ENCODE measurements at places on chromosomes 13 and 19. TPM values are rescaled to one million over a fixed set of nuclear protein-coding genes. Genes with fewer than 3 reads are reported as not detected.

GRCh38 chr19:13920940-13921747 is 15.1 kb downstream of the CC2D1A start:
- no peak for DNase-seq

DNA sequence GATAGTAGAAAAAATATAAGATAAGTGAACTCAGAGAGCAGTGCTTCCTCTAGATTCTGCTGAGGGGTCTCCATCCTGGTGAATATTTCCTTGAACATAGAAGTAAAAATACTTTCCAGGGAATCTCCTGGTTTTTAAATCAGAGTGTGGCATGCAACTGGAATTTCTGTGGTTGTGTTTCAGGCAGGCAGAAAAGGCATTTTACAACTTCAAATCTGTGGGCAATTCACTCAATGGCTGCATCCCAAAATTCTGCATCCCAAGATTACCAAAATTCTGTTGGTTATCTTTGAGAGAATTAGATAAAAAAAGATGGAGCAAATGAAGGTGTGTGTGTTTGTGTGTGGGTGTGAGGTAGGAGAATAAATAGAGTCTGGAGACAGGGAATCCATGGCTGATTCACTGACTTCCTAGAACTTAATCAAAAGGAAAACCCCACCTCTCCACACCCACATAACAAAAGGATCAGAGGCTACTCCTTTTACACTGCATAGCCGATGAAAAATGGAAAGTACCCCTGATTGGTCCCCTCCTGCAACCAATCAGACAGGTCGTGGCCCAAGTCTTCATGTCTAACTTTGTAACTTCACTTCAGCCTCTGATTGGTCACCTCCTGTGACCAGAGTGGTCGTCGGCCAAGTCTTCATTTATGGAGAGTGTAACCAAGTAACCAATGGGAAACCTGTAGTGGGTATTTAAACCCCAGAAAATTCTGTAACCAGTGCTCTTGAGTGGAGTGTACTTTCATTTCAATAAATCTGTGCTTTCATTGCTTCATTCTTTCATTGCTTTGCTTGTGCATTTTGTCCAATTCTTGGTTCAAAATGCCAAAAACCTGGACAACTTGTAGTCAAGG is 112.8 kb downstream of the DLEU7 start:
- DNase-seq: no peak

DNA sequence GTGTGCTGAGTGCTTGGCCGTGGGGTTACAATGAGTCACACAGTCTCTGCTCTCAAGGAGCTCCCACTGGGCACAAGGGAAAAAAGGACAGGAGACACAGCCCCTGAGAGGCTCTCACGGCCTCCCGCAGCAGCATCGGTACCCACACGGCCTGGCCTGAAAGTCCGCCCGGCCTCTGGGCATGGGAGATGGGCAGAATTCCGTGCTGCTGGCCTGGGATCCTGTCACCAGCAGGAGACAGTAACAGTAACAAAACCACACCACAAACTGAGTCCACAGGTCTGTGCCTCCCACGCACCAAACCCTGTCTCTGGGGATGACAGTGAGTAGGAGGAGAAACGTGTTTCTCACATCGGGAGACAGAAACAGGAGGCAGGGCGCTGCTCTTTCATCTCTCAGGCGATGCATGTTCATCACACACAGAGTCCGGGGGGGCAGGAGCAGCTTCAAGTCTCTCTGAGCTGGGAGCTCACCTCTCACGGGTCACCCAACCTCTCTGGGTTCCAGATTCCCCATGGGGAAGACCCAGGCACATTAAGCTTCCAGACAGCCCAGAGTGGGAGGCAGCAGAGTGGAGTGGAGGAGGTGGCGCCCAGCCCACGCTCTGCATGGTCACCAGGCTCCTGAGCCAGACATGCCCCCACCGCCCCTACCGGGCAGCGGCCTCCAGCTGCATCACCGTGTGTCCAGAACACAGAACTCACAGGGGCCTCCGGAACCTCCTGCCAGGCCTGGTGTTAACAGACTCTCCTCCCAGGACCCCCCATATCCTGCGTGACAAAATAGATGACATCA is 124.7 kb upstream of the VSTM2B start:
- DNase-seq: no peak

DNA sequence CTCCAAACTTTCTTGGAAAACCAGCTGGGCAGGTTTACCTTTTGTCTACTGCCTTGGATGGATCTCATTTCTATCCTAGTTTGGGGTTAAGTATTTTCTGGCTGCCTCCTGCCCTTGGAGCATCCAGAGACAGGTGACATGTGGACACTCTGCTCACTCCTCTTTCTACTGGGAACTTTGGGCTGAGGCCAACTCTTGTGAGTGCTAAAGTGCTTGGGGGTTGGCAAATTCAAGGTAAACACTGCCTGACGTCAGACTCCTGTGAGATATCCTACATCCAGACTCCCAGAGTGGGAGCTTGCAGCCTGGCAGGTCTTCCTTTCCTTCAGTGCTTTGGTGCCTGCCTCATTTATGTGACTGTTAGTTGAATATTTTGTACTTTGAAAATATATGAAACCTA is 388.1 kb downstream of the KCNRG start:
- peak; percentile 39 for DNase-seq

DNA sequence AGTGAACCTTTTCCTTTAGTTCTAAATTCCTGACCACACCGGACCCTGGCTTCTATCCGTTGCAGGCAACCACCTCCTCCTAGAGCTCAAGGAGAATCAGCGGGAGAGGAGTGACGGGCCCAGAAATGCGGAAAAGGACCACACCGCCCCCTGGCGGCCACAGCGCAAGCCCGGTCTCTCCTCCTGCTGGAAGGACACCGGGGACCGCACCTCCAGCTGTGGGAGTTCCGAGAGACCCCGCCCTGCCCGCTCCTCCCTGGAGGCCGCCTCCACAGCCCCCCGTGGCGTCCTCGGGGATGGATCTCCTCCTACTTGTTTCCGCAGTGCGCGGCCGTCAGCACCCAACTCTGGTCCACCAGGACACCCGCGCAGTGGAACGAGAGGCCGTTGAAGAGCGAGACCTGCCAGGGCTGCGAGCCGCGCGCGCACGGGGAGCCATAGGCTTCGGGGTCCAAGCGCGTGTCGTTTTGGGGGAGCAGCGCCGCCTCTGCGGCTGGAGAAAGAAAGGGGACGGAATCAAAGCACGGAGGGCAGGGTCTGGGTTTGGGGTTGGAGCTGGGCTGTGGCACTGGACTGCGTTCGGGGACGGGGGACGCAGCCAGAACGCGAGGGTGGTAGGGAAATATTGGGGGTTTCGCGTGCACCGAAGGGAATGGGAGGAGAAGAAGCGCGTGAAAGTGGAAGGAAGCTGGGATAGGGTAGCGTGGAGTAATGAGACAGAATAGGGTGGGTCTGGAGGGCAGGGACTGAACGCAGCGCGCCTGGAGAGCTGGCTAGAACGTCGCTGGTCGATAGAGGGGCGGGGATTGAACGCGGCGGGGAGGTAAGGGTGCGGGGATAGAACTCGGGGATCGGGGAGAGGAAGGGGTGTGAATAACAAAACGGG is 2.5 kb downstream of the KLK10 start:
- peak; percentile 69 for DNase-seq

DNA sequence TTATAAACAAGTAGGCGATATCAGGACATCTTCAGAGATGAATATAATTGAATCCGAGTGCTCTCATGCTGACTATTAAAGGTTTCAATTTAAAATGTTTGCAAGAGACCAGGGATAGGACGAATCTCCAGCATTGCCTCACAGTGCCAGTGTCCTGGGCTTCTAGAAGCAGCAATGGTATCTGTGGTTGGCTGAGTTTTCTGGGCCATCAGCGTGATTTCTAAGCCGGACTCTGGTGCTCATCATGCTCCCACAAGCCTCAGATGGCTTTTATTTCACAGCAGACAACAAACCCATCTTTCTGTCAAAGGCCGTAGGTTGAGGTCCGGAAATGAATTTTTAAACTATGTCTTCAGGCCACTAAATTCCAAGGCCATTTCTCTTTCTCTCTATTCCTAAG is 187.7 kb downstream of the FOXO1 start:
- DNase-seq: no peak

The PSG1 gene
- total RNA-seq: 0.07 TPM

All from hepatocyte (in vitro differentiated cells).